NCI-H187 treated with DMSO at 0.1 percent for 48 hours (cell line): ENCODE measurements at places on chromosomes 16 and 17.

DNA sequence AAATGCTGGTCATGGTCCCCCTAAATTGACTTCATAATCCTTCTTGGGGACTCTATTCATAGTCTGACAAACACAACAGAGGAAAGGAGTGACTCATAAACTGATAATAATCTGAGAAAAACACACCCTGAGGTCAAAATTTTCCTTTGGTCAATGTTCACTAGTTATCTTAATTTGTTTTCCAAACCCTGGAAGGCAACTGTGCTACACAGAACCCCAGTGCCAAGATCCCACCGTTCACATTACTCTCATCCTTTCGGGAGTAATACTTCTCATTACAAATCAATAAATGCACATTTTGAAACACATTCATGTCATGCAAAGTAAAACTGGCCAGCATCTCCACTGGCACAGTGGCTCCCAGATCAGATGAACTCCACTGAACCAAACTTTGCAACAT, 23.2 kb downstream of the COIL start:
- DNase-seq: no peak

DNA sequence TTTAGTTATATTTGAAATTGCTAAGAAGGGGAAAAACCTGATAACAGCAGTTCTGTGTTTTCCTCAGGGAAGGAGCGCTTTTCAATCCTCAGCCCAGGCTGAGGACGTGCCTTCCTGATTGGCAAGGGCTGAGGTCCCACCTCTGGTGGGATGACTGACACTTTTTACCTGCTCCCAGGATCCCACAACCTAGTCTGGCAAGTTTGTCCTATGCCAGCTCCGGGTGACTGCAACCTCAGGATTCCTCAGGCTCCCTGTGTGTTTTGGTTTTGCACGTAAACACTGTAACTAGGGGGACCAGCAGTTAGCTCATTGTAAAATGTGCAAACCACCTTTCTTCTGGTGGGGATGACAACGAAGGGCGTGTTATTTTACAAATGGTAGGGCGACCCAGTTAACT, 7.5 kb downstream of the MARCHF10 start:
- no peak for DNase-seq

GRCh38 chr16:69562813-69563212, 3.0 kb upstream of the NFAT5 start:
- DNase-seq: no peak

DNA sequence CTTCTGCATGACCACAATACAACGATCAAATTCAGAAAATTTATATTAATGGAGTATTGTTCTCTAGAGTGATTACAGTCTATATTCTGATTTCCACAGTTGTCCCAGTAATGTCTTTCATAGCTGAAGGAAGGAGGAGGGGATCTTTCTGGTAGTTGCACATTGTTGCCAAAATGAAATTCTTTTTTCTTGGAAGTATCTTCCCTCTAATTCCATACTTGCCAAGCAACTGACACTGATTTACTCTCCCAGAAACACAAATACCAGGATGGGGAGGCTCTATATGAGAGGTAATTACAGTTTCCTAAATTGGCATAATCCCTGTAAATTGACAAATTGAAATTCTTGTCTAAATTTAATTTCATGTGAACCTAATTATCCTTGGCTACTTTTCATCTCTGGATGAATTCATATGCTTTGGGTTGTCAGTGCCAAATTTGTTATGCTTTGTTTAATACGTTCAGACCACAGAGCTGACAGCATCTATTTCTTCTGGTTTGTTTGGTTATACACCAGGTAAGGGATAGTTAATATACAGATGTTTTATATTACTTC, 30.0 kb downstream of the NOL11 start:
- DNase-seq: no peak

- DNase-seq: no peak
Measured at GRCh38 chr17:82862737-82863382, 23.0 kb upstream of the ZNF750 start.

GRCh38 chr17:69471406-69471805, 56.9 kb downstream of the MAP2K6 start:
- no peak for DNase-seq

GRCh38 chr17:56167491-56167890, 14.2 kb downstream of the ANKFN1 start:
- no peak for DNase-seq

DNA sequence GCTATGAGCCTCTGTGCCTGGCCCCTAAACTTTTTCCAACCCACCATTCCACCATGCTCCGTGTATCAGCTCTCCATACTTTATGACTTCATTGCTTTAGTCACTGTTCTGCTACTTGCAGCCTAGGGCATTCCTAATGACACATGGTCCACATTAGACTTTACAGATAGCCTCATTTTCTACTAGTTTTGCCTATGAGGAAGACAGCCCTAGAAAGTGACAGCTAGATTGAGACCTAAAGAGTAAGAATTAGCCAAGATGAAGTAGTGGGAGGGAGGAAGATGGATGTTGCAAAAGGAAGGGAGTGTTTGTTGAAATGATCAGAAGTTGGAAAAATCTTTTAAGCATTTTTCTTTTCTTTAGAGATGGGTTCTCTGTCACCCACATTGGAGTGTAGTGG, 11.0 kb downstream of the C16orf54 start:
- no peak for DNase-seq

GRCh38 chr16:10266809-10267208, 84.6 kb upstream of the GRIN2A start:
- no peak for DNase-seq

- no peak for DNase-seq
Measured at GRCh38 chr17:76725580-76726230, 701 bp downstream of the JMJD6 start.

DNA sequence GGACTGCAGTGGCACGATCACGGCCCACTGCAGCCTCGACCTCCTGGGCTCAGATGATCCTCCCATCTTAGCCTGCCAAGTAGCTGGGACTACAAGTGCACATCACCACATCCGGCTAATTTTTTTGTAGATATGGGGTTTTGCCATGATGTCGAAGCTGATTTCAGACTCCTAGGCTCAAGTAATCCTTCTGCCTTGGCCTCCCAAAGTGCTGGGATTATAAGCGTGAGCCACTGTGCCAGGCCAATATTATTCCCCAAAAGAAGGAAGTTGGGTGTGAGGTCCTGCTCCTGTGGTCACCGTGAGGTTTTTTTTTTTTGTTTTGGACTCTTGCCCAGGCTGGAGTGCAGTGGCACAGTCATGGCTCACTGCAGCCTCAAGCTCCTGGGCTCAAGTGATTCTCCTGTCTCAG, 1.5 kb downstream of the AMZ2 start:
- no peak for DNase-seq

- DNase-seq: no peak
Measured at GRCh38 chr17:80656590-80656989, 112.0 kb downstream of the RPTOR start.

- no peak for DNase-seq
Measured at GRCh38 chr17:45396496-45397205, 36.0 kb downstream of the ARHGAP27 start.

- DNase-seq: no peak
Measured at GRCh38 chr17:7318121-7318860, 3.1 kb upstream of the GPS2 start.

DNA sequence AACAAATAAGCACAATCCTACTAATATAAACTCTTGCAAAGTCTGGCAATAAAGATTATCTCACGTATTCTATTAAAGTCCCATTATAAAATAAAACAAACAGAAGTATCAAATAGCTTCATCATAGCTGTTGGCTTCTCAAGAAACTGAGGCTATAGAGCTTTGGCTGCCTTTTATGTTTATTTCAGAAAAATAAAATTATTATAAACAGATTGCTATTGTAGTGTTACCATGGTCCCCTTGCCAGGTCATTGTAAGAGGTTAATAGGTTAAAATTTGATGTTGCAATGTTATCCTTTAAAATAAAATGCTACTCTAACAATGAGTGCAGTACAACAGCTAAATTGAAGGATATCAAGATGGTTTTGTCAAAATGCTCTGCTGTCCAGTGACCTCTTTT, 828.8 kb upstream of the SOX9 start:
- no peak for DNase-seq

DNA sequence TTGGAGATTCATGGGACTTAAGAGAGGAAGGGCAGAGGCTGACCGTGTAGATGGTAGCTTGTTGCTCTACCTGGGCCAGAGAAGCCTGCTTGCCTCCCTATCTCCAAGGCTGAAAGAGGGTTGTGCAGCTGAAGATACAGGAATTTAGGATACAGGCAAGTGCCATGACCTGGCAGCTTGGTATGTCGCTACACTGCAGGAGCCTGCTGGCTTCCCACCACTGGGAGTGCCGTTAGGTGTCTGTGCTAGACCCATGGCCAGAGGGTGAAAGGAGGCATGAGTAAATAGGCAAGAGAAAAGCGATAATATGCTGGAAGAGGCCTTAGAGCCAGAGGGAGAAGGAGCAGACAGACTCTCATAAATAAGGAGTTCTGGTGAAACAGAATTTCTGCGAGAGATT, 10.6 kb downstream of the NAA60 start:
- no peak for DNase-seq

GRCh38 chr17:50027172-50027880, 28.6 kb upstream of the ITGA3 start:
- DNase-seq: no peak

DNA sequence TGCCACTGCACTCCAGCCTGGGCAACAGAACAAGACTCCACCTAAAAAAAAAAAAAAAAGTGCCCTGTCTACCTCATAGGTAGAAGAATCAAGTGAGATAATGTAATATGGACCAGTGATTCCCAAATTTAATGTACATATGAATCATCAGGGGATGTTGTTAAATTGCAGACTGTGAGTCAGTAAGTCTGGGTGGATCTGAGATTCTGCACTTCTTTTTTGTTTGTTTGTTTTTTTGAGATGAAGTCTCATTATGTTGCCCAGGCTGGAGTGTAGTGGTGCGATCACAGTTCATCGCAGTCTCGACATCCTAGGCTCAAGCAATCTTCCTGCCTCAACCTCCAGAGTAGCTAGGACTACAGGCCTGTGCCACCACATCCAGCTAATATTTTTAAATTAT, 31.6 kb downstream of the HOXB1 start:
- DNase-seq: no peak

GRCh38 chr16:25771812-25772568, 80.2 kb downstream of the HS3ST4 start:
- no peak for DNase-seq

DNA sequence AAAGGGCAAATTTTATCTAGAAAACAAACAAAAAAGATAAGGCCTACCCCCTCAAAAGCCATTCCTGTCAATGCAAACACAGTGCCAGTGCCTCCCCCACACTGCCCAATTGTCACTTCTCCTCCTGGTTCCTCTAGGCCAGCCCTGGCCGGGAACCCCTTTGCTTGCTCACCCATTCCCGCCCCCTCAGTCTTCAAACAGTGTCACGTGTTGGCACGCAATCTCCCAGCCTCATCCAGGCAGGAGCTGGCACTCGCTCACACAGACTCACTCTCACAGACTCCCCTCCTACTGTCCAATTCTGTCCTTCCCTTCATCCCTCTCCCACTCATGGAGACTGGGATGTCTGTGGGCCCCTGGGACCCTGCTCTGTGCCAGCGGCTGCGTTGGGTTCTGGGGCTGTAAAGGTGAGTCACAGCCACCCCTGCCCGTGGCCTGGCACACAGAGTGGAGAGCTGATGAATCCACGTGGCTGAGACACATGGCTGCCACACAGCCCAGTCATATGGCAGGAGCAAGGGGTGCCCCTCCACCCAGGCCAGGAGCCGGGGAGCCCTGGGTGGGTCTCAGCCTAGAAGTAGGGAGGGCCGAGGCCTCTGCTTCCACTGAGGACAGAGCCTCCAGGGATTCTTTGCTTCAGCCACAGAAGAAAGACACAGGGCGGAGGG, 54.8 kb downstream of the VAC14 start:
- DNase-seq: no peak

GRCh38 chr17:79981661-79982101, 54.0 kb downstream of the TBC1D16 start:
- DNase-seq: no peak

GRCh38 chr17:11182430-11182829, 58.6 kb upstream of the SHISA6 start:
- no peak for DNase-seq
